ENCODE measurements at places on chromosomes 13 and 19.

DNA sequence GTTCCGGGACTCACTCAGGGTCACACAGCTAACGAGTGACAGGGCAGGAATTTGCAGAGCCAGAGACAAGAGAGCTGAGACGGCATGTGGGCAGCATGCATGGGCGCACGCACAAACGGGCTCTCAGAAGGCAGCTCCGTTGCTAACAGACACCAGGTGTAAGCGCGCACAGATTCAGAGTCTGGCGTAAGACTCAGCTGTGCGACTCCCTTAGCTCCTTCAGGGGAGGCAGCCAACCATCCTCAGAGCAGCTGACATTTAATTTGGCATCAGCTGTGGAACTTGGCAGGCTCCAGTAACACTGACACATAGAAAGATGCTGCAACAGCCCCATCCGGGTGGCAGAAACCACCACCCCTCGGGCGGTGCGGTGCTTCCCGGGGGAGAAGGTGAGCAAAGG, 7.5 kb upstream of the TM6SF2 start:
- no peak for DNase-seq

GRCh38 chr13:107866941-107867623, 348.3 kb downstream of the LIG4 start:
- DNase-seq, result no peak

DNA sequence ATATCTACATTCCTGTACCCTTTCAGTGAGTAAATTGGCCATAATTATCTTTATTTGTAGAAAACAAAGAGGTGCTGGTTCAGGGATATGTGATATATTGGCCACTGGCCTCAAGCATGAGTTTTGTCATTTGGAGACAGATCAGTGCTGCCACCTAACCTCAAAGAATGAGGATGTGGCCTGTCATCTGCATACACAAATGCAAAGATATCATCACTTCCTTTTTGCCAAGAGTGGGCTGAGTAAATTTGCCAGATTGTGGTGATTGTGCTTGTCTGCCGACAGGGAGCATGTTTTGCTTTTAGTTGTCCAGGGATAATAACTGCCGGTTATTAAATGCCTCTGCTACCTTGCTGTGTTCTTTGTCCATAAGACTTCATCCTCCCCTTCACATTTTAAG, 44.2 kb downstream of the WASF3 start:
- DNase-seq, result peak; percentile 73

DNA sequence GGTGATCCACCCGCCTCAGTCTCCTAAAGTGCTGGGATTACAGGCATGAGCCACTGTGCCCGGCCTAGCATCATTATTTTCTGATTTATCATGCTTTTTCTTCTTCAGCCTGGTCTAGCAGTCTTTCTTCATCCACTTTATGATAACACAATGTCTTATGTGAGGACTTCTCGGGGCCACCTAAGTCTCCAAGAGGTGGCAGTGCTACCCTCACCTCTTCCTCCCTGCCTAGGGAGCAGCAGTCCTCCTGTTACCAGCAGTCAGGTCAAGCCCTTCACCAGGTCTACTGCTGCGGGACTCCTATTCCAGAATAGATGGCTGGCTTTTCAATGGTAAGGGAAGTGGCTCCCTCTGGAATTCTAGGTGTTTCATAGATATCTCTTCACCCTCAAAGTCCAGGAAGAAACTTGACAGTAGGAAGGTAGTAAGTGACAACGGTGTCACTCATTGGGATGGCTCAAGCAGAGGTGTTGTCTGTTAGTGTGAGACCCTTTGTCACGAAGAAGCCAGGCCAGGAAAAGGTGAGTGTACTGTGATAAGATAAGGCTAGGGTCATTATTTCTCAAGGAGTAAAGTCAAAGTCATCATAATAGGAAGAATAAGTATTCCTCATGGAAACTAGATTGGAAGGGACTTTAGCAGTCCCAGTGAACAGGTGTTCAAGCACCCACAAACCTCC, 164.0 kb downstream of the KLF5 start:
- DNase-seq, result no peak

DNA sequence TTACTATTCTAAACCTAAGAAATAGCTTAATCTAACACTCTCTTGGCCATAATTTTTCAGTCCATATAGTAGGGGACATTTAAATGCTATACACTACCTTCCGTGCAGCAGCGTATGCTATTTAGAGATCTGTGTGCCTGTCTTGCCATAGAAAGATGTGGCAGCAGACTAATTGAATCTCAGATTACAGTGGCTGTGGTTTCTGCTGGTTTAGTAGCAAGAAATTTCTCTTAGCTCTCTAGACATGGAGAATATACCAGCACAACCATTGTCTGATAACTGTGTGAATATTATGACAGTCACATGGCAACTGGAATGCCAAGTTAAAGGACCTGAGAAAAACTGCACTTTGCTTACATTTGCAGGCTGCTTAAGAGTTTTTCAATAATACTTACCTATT, 672.4 kb upstream of the MIR17HG start:
- no peak for DNase-seq

- DNase-seq, result no peak
These were observed 348.5 kb downstream of the FOXO1 start for GRCh38 chr13:40317980-40318327.

DNA sequence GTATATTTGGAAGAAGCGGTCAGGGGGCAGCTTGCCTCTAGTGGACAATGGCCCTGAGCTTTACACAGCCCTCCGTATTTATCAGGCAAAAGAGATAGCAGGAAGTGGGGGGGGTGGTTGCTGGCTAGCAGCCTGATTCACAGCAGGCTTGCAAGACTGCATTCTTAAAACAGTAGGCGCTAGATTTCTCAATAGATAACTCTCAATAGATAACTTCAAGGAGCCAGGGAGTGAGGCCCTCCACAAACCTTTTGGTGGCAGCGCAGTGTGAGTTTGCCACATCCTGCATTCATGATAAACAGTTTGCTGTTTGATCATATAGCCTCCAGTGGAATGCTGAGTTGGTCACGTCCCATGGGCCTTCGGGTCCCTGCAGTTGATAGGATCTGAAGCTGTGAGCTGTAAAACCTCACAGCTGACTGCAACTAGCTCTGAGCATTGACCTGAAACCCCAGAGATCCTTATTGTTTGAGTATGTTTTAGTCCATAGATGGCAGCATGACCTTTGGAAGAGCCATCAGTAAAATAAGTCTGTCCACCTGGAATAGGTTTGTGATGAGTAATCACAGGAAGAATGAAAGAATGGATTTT, 12.2 kb downstream of the FPR3 start:
- peak; percentile 94 for DNase-seq

DNA sequence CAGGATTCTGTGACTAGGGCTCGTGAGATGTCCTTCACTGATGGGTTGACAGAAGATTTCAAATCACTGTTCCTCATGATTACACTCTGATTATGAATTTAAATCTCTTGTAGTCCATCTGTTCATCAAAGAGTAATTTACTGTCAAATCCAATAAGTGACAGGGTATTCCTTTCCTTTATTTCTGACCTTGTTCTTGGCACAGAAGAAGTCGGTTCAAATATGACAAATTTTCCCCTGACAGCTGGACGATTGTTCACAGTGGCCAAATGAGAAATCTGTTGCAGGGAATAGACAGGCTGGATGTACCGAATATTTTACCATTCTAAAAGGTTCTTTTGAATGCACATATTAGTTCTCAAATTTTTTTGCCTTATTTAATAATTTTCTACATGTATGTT, 767.3 kb upstream of the GPC6 start:
- DNase-seq, result no peak

Measured in NB4 (cell line).